SW480 (cell line): ENCODE measurements at places on chromosomes 2 and 18.

DNA sequence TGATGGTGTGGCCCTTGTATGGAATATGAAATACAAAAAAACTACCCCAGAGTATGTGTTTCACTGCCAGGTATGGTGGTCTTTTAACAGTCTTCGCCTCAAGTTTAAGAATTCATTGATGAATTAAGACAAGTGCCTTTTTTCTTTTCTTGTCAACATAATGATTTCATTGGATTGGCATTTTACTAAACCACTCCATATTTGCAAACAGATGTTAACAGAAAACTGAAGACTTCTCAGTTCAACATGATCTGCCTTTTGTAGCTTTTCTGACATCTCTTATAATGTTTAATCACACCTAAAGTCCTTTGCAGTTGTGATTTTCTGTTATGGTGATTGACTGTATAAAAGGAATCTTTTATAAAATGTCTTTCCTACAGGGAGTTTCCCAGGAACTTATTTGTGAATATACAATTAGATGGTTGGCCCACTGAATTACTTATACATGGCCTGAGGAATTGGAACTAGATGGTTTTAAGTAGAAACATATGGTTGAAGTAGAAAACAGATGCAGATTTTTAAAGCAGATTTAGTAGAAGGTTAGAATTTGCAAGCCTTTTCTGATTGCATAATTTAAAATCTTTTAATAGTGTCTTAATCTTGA, 39.7 kb downstream of the DYNC1I2 start:
- DNase-seq: no peak

GRCh38 chr2:52074130-52074719, 1042.3 kb upstream of the NRXN1 start:
- no peak for DNase-seq

DNA sequence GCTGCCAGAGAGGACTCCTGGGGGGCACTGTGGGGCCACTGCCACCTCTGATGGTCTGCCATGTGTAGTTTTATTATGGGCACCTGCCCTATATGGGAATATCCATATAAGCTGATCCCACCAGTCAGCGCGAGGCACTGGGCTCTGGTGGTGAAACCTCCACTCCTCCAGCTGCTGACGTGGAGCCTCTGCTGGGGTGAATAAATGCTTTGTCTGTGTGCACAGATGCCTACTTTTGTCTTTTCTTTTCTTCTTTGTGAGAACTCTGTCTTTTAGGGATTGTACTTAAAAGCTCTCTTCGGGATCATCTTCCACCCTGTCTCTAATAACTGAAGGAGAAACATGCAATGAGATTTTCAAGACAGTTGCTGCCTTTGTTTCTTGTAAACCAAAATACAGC, 68.9 kb upstream of the NCK2 start:
- peak; percentile 22 for DNase-seq

DNA sequence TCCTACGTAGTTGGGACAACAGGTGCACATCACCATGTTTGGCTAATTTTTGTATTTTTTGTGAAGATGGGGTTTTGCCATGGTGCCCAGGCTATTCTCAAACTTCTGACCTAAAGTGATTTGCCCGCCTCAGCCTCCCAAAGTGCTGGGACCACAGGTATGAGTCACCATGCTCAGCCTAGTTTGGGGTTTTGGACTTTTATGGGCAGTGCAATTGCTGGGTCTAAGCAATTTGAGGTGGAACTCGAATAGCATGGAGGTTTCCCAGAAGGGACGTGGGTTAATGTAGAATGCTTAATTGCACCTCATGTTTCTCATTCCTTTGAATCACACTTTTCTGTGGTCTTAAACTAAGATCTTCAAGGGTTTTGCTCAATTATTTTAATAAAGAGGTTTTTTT, 102.3 kb upstream of the EPHA4 start:
- DNase-seq: no peak

GRCh38 chr2:220660277-220661145, 911.6 kb downstream of the EPHA4 start:
- no peak for DNase-seq

DNA sequence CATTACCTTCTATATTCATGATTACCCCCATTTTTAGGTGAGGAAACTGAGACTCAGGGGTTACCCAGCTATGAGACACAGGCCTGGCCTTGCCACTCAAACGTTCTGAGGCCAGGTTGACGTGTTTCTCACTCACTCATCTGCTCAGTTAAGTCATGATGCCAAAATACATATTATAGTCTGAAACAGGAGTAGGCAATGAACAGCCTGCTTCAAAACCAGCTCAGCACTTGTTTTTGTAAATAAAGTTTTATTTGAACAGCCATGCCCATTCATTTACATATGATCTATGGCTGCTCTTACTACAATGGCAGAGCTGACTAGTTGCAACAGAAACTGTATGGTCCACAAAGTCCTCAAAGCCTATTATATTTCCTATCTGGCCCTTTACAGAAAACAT, 74.1 kb upstream of the SMAD2 start:
- DNase-seq: no peak

- no peak for DNase-seq
Measured at GRCh38 chr2:239150125-239151011, 250.5 kb downstream of the HDAC4 start.

GRCh38 chr2:168587307-168587706, 131.2 kb downstream of the CERS6 start:
- no peak for DNase-seq

- no peak for DNase-seq
Measured at GRCh38 chr2:175156534-175156933, 11.5 kb downstream of the ATF2 start.

DNA sequence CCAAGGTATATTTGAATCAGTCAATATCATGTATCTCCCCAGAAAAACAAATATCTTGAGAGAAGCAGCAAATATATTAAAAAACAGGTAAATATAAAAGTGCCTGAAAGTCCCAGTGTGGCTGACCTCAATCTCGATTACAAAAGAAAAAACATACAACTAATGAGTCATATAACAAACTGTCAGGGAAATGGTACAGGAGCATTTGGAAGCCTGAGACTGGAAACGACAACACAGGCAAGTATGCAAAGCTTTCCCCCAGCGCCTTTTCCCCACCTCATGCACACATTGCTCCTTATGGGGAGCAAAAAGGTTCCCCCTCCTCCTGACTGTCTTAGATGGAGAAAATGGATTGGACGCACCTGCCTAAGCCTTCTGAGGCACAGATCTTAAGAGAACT, 230.7 kb downstream of the TMX3 start:
- no peak for DNase-seq

- DNase-seq: no peak
Measured at GRCh38 chr18:8851659-8852058, 146.3 kb downstream of the MTCL1 start.

- DNase-seq: no peak
Measured at GRCh38 chr18:48785091-48785614, 165.6 kb downstream of the SMAD7 start.
